G401 (cell line): ENCODE measurements at places on chromosomes 2 and 18. TPM values are rescaled to one million over a fixed set of nuclear protein-coding genes. Genes with fewer than 3 reads are reported as not detected.
A peak's percentile ranks its signal among the peaks of the same experiment; 100 is the strongest.

Gene ANKRD53
- total RNA-seq = 0.54 TPM in 1 of 2 replicates, not detected in the other

Gene FSHR
- total RNA-seq = not detected in 2 replicates

Gene CHRNG
- total RNA-seq = not detected in 2 replicates

- DNase-seq = no peak
Measured at GRCh38 chr18:75287700-75288099, 77.1 kb downstream of the TSHZ1 start.

Gene DPP4
- total RNA-seq = not detected in 2 replicates

Gene STARD6
- not detected in 2 replicates for total RNA-seq

GRCh38 chr2:66555501-66556324 lies 120.8 kb downstream of the MEIS1 start:
- peak; percentile 65 for DNase-seq

DNA sequence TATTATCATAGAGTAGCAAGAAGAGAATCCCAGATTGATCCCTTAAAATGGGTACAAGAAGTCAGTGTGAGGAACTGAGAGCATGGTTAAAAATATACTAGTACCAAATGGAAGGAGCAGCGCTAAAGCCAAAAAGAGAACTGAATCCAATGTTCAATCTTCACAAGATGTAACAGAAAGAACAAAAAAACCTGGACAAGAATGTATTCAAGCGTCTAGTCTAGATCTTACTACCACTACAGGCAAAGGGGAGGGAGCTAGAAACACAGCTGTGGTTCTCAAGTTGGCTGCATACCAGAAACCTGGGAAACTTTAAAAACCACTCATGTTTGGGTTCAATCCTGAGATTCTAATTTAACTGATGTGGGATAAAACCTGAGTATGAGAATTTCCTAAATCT lies 57.5 kb downstream of the PIAS2 start:
- DNase-seq = no peak

Gene C2orf49
- total RNA-seq = 8.3 and 46.0 TPM in 2 replicates

Gene SERPINB11
- total RNA-seq = not detected in 2 replicates

Gene CASP10
- 2.8 and 3.2 TPM in 2 replicates for total RNA-seq
